ENCODE measurements at places on chromosomes 16 and 17.

DNA sequence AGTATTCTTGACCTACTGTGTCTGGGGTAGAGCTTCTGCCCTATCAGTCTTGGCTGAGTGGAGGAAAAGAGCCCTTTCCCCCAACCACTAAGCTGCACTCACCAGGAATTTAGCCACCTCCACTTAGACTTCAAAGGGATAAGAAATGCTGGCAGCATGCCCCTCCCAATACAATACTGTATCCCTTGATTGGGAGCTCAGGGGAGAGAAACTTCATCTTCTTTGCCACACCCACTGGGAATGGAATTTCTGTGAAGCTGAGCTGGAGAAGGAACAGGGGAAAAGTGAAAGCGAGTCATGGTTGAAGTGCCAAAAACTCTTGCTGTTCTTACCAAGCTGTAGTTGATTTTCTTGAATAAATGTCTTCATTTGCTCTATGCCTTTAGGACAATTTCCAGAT lies 68.8 kb downstream of the CEP112 start:
- DNase-seq: peak; percentile 17

- DNase-seq: no peak
Measured at GRCh38 chr17:68356949-68357455, 65.7 kb downstream of the ARSG start.

GRCh38 chr17:45307290-45308015 lies 9.4 kb downstream of the MAP3K14 start:
- DNase-seq: peak; percentile 36

DNA sequence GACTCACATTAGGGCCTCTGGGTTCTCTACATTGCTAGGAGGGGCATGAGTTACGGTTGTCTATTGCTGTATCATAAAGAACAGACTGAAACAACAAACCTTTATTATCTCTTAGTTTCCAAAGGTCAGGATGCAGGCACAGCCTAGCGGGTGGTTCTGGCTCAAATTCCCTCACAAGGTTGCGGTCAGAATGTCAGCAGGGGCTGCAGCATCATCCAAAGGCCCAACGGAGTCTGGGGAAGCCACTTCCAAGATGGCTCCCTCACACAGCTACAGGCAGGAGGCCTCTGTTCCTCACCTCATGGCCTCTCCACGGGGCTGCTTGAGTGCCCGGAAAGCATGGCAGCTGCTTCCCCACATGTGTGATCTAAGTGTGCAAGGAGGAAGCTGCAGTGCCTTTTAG lies 29.6 kb upstream of the ZFPM1 start:
- DNase-seq: no peak

DNA sequence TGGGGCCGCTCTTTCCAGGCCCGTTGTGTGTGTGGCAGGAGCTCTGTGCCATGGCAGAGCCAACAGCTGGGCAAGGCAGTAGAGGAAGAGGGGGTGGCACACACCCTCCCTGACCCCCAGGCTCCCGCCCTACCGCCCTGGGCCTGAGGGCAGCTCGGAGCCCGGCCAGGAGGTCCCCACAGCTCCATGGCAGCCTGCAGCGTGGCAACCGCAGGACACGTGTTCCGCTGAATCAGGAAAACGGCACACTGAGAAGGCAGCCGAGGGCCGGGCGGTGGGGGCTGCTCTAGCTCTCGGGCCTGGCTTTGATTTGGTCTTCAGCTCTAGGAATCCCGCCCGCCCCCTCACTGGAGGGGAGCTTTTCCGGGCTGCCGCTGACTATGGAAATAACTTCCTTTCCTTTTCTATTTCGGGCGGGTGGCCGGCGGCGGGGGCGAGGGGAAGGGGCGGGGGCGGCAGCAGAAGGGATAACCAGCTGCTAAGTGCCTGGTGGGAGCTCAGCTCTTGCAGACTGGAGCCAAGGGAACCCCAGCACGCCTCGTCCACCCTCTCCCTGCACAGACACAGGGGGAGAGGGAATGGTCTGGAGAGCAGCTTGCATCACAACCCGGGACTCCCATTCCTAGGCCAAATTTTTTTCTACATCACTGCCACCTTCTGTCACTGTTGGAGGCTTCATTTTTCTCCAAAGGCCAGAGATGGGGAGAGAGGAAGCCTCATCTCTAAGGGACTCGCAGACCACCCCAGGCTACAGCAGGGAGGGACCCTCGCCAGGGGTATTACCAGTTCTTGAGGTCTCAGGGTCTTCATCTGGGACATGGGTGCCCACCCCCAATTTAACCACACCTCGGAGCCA lies 24.8 kb upstream of the MRPS23 start:
- DNase-seq: peak; percentile 98

GRCh38 chr16:55499951-55500529 lies 8.8 kb upstream of the LPCAT2 start:
- DNase-seq: peak; percentile 86

GRCh38 chr16:70685938-70686375 lies at the start of gene MTSS2:
Gene MTSS2, minus strand, starts transcription at chr16:70686053. Its CDS starts 262 bp downstream, at chr16:70685791.
- peak; percentile 93 for DNase-seq

DNA sequence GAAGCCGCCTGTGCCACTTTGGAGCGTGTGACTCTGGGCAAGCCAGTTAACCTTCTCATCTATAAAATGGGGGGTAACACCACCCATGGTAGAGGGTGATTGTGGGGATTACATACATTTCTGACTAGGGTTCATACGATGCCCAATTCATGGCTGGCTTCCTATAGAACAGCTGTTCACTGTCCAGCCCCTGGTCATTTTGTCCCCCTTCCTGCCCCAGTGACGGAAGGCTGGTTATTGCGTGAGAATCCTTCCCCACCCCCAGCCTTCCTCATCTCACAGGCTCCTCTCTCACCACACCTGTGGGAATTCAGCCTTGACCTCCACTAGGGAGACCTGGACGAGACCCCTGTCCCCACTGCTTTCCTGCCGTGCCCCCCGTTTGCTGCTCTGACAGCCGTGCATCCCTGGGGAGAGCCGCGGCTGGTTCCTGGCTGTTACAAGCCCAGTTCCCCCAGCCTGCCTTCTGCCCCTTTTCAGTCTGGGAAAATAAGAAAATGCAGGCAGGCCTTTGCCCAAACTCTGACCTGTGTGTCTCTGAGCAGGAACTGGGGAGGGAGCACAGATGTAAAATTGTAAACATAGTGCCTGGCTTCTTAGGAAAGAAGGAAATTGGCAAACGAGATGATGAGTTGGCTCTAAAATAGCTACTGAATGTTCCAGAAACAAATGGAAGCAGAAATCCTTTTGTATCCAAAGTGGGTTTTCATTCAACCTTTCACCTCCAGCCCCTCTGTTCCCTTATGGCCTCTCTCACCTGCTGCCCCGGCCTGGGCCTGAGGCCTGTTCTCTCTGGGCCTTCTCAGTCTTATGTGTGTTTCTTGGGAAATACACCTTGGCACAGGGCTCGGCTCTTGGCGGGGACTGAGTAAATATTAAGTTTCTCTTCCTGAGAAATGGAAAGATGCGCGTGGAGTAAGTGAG lies 67.3 kb downstream of the OR1D5 start:
- no peak for DNase-seq

DNA sequence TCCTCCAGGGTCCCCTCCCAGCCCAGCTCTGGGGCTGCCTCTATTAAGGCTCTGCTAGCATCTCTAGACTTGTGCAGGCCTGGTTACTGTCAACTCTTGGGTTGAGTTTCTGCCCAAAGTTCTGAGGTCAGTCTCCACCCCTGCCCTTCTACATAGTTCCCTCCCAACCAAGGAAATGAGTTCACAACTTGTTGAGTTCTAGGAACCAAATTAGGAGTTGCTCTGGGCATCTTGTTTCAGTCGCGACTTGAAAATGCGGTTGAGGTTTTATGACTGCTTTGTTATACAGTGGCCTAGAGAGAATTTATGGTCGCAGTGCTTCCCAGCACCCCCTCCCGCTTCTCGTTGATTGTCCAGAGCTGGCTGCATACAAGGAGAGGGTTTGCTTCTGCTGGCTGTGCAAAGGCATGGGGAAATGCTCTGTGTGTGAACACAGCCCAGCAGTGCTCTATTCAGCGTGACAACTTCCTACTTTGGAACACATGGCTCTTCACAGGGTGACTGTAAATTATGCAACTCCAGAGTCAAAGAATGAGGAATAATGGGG lies 20.2 kb downstream of the GNAO1 start:
- peak; percentile 29 for DNase-seq

DNA sequence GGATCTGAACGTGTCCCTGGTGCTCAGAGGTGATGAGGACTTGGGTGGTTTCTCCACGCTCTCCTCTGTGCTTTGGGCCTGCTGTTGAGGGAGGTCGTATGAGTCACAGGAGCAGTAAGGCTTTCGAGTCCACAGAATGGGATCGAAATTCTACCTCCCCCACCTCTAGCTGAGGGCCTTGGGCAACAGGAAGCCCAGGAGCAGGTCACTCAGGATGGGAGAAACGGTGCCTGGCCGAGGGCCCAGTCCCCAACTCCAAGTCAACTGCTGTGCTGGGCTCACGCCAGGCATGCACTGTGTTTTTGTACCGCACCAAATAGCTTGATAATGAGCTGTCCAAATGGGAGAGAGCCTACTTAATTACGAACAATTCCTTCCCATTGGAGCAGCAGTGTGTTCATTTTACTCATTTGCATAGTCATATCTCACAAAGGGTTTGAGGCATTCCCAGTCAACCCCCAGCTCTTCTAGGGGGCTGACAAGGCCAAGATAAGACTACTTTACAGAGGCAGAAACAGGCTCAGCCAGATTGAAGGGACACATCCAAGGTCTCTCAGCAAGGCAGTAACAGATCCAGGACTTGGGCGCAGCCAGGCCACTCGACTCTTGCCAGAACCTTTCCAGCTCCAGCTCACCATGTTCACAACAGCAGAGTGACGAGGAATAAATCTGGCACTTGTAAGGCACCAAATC lies 53.6 kb downstream of the WNT3 start:
- DNase-seq: peak; percentile 72

Data from urothelium cell line (cell line).